ENCODE measurements at places on chromosomes 2 and 18. TPM values are rescaled to one million over a fixed set of nuclear protein-coding genes. Genes with fewer than 3 reads are reported as not detected.

DNA sequence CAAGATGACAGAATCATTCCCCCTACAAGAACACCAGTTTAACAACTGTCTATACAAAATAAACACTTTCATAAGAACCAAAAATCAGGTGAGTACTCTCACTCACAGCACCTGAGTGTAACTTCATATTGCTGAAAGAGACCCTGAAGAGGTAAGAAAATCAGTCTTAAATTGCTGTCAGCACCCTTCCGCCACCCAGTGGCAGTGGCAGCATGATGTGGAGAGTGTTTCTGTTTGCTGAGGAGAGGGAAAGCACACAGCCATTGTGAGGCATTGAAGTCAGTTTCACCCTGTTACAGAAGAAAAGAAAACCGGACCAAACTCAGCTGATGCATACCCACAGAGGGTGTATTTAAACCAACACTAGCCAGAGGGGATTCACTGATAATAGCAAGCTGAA is 1240.8 kb upstream of the CRIM1 start:
- no peak for DNase-seq

GRCh38 chr2:31228717-31229116 is 5.2 kb upstream of the EHD3 start:
- DNase-seq, result no peak

DNA sequence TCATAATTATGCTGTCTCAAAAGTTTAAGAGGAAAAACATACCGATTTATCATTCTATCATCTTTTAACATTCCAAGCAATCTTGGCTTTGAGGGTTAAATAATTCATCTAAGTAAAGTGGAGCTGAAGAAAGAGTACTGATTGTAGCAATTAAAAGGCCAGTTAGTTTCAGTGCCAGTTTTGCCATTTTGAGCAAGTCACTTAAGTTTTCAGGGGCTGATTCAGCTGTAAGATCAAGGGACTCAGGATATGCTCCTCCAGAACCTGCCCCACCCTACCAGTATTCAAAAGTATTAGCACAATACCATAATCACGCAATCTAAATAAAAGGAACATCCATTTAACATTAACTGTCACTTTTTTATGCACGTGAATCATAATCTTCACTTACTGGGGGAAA is 1.9 kb downstream of the SS18 start:
- no peak for DNase-seq

- DNase-seq, result no peak
Observed at GRCh38 chr2:55801436-55801835, 107.8 kb upstream of the PNPT1 start.

Gene ICA1L
- total RNA-seq, result 8.9 TPM

Measured in mucosa of gallbladder (tissue), 1 donor.